ENCODE measurements at places on chromosomes 3 and 15.

DNA sequence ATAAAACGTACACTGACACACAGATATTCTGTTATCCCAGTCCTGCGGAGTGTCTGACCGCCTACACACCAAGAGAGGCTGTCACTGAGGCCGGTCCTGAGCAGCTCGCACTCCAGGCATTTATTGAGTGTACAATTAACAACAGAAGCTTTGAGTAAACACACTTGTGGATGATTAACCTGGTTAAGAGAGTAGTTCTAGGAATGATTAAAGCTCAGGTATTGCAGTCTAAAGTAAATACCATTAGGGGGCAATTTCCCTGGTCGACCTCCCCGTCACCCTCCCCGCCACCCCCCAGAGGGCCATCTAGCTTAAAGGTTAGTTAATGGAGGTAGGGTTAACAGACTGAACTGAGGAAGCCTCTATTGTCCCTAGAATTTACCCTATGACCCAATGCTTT is 1278.5 kb downstream of the NSUN3 start:
- DNase-seq = no peak

DNA sequence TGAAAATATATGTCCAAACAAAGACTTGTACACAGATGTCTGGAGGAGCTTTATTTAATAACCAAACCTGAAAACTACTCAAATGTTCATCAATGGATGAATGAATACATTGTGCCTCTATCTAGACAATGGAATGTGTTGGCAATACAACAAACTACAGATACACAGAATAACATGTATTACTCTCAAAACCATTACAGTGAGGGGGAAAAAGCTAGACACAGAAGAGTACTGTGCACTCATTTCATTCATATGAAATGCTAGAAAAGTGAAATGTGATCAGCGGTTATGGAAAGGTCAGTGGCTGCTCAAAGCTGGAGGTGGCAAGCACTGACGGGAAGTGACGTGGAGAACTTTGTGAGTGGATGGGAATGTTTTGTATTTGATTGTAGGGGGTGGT is 13.2 kb downstream of the STOML1 start:
- no peak for DNase-seq

GRCh38 chr3:175951047-175951694 is 1092.0 kb downstream of the NAALADL2 start:
- no peak for DNase-seq

GRCh38 chr3:6526861-6527260 is 334.1 kb upstream of the GRM7 start:
- DNase-seq = no peak

DNA sequence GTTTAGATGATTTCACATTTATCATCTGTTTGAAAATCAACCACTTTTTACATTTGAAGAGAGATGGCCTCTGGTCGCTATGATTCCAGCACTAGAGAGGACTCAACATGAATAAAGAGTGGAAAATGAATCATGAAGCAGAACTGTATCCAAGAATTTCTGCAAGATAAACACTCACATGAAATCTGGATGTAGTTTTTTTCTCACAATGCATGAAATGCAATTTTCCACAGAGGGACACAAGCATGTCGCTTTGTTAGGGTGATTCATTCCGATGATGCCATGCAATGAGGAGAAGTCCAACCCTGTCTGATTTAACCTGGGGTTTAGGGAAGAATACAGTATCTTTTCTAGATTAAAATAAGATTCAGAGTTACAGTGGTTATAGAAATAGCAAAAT is 50.4 kb upstream of the ADCY5 start:
- no peak for DNase-seq

Measured in cortex of kidney (tissue), 1 donor.